ENCODE measurements at places on chromosomes 6 and 20. TPM values are rescaled to one million over a fixed set of nuclear protein-coding genes. Genes with fewer than 3 reads are reported as not detected.
A peak's percentile ranks its signal among the peaks of the same experiment; 100 is the strongest.

GRCh38 chr6:131787079-131787478 lies 20.7 kb upstream of the ENPP1 start:
- no peak for DNase-seq

DNA sequence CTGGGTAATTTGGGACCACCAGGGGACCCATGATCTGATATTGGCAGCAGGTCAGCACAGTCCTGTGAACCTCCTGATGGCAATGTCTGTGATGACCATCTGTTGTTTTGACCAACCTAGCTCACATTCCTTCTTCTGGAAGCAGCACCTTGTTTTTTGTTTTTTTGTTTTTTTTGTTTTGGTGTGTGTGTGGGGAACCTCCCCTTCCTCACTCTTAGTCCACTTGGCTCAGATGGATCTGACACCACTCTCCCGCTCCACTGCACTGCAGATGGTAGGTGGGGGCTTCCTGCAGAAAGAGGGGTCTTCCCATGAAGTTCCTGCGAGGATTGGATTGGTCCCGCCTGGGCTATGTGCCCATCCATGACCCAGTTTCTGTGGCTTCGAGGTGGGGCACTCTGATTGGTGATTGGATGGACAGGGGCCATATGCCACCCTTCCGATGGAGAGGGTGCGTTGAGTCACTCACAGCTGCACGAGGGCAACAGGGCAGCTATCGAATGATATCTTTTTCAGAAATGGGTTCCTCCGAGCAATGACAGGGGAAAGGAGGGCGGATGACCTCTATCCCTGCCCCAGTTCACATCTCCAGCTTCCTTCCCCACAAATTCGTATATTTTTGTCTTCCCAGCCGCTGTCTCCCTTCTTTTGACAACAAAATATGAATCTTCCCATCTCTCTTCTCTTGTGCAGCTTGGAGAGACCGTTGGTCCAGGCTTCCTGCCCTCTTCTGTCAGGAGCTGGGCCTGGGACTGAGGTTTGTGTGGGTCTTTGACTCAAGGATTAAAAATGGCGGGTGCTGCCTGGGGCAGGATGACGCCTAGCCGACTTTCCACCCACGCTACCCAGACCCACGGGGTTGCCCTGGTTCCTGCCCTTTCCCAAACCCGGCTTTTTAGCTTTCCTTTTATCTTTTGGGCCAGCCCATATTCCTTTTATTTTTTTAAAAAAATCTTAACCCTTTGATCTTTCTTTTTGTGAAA lies 132.1 kb upstream of the KCNG1 start:
- no peak for DNase-seq

DNA sequence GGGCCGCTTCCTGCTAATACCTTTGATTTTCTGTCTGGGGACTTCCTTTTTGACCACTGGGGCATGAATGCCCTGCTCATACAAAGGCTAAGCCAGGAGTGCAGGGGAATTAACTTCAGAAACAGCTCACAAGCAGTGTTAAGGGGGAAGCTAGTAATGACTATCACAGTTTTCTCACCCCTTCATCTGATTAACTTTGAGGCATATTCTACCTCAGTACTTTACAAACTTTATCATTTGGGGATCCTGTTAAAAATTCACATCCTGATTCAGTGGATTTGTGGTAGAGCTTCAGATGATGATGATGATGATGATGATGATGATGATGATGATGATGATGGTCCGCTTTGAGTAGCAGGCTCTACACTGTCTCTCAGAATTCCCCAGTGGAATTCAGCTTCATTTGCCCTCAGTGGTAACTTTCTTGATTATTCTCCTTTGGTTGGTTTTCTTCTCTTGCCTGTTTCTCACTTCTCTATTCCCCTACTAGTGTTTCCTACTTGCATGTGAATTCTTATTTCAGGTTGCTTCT lies 78.4 kb upstream of the TMEM170B start:
- no peak for DNase-seq

DNA sequence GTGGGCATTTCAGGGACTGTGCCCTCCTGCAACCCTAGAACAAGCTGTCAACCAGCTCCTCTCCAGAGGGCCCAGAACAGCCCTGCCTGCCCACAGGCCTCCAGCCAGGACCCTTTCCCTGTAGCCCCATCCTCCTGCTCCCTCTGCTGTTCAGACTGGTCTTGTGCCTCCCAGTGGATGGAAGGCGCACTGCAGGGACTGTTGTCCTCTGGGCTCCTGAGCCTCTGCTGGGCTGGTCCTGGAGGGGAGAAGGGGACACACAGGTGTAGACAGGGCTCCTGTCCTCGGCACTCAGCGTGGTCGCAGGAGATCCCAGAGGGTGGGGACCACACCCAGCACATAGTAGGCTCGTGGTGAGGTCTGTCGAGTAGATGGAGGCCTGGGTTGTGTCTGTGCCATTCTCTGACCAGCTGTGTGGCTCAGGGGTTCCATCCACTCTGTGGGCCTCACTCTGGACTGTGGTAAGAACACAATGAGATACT lies 11.5 kb downstream of the ITPR3 start:
- peak; percentile 75 for DNase-seq

The CAPN11 gene
- total RNA-seq = not detected

- DNase-seq = no peak
Observed at GRCh38 chr20:49901588-49901987, 13.7 kb downstream of the SPATA2 start.

GRCh38 chr20:49475292-49476015 lies 7.0 kb downstream of the KCNB1 start:
- no peak for DNase-seq

- DNase-seq = no peak
Observed at GRCh38 chr6:161476711-161477110, 202.8 kb upstream of the AGPAT4 start.

DNA sequence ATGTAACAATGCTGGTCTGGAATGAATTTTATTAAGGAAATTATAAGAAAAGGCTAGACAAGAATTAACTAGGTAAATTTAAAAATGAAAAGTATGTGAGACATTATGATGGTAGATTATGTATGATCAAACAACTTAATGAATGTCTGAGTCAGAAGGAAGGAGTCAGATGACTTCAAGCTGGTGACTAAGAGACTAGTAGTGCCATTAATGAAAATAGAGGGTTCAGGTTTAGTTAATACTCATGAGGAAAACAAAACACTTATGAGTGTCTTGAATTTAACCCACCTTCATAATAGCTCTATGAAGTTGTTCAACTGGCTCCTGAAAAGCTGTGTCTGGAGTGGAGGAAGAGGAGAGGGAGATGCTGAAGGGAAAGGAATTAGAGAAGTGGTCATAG lies 256.3 kb downstream of the ADGRB3 start:
- no peak for DNase-seq

DNA sequence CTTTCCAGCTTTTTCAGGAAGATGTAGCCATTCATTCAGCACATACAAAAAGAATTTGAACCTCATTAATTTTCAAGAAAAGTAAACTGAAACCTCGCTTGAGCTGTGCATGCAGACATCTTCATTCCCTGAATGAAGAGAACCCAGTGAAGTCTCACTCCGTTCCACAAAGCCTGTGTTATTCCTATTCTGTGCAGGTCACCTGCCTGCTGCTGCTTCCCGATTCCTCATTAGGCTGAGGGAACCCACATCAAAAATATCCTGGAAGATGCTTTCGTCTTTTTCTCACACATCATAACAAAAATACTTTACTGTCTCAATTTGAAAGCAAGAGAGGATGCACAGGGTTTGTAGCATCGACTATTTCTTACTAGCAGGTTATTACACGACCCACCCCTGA lies 40.1 kb downstream of the TRMT6 start:
- no peak for DNase-seq

DNA sequence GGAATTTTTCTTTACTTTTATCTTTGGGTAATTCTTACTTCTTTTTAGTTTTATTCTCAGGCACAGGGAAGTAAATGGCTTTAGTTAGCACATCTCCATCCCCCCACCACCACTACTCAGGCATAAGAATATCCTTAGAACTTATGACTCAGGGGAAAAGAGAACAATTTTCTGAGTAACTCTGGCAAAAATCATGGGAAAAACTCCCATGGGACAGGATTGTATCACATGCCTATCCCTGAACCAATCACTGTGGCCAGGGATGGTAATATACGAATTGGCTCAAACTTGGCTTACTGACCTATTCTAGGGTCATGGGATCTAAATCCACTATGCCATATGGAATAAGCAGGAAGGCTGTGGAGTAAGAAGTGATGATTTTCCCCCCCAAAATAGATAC lies 339.1 kb downstream of the BTBD3 start:
- DNase-seq = no peak

The MYLK4 gene
- 0.03 TPM for total RNA-seq

The PSMB1 gene
- total RNA-seq = 358 TPM

GRCh38 chr6:114446342-114446741 lies 103.5 kb upstream of the HS3ST5 start:
- DNase-seq = no peak

The COL11A2 gene
- total RNA-seq = 0.31 TPM

- DNase-seq = no peak
Observed at GRCh38 chr20:45842169-45842812, 8.7 kb downstream of the SNX21 start.

- DNase-seq = no peak
Observed at GRCh38 chr6:130888246-130888645, 61.0 kb downstream of the SMLR1 start.

The ACTL10 gene
- 16.5 TPM for total RNA-seq

The PAX1 gene
- not detected for total RNA-seq

GRCh38 chr6:11423072-11423471 lies 114.5 kb upstream of the TMEM170B start:
- DNase-seq = no peak

The THBS2 gene
- not detected for total RNA-seq

GRCh38 chr6:167787896-167788562 lies 38.7 kb upstream of the AFDN start:
- DNase-seq = no peak

The FHL5 gene
- not detected for total RNA-seq
